Fibroblast of villous mesenchyme (primary cell): ENCODE measurements at places on chromosomes 5 and 9.
A peak's percentile ranks its signal among the peaks of the same experiment; 100 is the strongest.

DNA sequence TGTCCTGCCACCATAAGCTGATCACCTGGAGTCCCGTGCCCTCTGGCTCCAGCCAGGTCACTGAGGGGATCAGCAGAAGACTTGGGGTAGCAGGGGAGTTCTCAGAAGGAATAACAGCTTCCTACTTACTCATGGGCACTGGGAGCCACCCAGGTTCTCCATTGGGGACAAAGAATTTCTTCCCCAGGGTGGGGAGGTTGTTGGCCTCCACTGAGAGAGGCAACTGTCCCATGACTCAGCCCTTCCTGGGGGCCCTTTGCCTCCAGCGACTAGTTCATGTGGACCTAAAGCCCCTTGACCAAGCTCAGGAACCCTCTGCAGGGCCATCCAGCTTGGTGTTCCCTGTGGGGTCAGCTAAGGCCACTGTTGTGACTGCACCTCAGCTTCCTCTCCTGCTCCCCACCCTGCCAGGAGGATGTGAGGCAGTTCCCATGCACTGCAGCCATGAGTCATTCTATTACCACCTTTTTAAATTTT lies 175.0 kb downstream of the AUH start:
- DNase-seq: no peak

- DNase-seq: no peak
Measured at GRCh38 chr5:159763562-159763961, 152.7 kb upstream of the ADRA1B start.

DNA sequence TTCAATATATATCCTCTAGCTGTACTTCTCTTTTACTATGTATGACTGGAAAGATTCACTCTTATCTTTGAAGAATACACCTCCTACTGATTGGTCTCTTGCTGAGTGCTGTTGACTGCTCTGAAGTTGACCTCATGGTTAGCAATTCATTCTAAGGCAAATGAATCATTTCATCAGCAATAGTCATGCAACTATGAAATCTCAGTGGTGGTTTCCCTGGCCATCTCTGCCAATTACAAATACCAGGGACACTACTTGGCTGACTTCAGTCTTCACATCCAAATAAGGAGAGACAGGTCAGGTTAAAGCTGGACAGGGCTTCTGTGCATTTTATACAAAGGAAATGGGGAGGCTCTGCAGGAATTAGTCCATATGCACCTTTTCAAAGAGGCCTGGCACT lies 333.5 kb upstream of the ACTBL2 start:
- peak; percentile 75 for DNase-seq

- DNase-seq: no peak
Measured at GRCh38 chr9:91111876-91112275, 249.8 kb downstream of the AUH start.

DNA sequence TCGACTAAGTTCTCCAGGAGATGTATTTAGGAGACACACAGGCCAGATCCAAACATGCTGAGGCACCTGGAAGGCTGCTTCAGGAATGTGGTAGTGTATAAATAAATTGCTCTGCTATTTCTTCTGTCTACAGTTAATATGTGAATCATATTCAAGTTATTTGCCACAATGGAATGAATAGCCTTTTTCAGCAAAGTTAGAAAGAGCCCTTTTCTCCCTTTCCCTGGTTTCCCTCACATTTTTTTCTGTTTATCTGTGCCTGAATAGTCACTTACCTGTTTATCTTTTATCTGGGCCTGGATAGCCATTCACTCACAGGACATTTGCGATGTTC lies 44.1 kb upstream of the CLINT1 start:
- no peak for DNase-seq

- peak; percentile 37 for DNase-seq
Measured at GRCh38 chr5:39661026-39661779, 236.4 kb upstream of the DAB2 start.

GRCh38 chr5:168295574-168296201 lies 4.2 kb downstream of the WWC1 start:
- DNase-seq: peak; percentile 32

GRCh38 chr9:132011896-132012295 lies 67.8 kb downstream of the MED27 start:
- DNase-seq: no peak

DNA sequence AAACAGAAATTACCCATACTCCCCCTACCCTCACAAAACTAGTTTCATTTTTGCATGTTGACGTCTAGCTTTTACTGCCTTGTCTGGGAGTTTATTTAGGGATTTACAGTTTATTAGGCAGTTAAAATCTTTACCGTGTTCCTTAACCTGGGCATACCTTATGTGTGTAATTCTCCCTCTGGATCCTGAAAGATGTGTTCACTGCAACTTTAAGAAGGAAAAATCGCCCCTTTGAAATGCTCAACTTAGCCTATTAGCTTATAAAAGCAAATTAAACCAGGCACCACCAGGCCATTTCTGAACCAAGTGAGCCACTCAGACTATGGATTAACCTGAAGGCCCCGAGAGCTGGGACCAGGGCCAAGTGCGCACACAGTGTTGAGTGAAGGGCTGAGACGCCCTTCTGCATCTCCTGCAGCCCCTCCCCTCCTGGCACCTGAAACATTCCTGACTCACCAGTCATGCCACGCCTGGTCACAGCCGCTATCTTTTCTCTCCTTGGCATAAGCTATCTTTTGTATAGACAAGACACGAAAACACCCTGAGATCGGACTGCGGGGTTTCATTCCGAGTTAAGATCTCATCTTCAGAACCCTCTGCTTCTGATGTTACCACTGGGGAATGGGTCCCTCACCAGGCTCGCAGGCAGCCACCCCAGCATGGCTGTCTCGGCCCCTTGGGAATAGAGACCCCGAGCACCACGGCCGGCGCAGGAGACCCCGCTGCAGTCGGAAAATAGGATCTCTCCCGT lies 111.9 kb downstream of the ROR2 start:
- peak; percentile 88 for DNase-seq
